ENCODE measurements at places on chromosomes 3 and 15. TPM values are rescaled to one million over a fixed set of nuclear protein-coding genes. Genes with fewer than 3 reads are reported as not detected.
A peak's percentile ranks its signal among the peaks of the same experiment; 100 is the strongest.

- peak; percentile 38 for DNase-seq
Measured at GRCh38 chr3:150079029-150079739, 108.5 kb upstream of the PFN2 start.

- no peak for DNase-seq
Measured at GRCh38 chr15:66778314-66778665, 76.3 kb downstream of the SMAD6 start.

The SPINK8 gene
- not detected for polyA plus RNA-seq

The SLC2A2 gene
- polyA plus RNA-seq: 0.63 TPM

DNA sequence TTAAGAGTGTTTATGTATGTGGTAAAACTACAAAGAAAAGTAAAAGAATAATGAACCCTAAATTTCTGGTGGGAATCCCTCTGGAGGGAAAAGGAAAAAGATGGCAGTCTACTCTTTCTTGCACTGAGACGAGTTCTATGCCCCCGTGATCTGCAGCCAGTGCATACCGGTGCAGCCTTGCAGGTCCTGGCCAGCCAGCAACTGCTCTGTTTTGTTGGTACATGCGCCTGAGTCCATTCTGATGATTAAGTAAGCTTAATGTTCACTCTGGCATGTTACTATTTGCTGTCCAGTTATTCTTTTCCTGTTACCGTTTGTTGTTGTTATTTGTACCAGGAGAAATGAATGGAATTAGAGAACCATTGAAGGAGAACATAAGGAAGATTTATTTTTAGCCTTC, 95.1 kb upstream of the TMC3 start:
- DNase-seq: no peak

The SEMA3G gene
- polyA plus RNA-seq: 0.10 TPM

GRCh38 chr3:129017484-129017899, 16.4 kb downstream of the EFCC1 start:
- DNase-seq: no peak

DNA sequence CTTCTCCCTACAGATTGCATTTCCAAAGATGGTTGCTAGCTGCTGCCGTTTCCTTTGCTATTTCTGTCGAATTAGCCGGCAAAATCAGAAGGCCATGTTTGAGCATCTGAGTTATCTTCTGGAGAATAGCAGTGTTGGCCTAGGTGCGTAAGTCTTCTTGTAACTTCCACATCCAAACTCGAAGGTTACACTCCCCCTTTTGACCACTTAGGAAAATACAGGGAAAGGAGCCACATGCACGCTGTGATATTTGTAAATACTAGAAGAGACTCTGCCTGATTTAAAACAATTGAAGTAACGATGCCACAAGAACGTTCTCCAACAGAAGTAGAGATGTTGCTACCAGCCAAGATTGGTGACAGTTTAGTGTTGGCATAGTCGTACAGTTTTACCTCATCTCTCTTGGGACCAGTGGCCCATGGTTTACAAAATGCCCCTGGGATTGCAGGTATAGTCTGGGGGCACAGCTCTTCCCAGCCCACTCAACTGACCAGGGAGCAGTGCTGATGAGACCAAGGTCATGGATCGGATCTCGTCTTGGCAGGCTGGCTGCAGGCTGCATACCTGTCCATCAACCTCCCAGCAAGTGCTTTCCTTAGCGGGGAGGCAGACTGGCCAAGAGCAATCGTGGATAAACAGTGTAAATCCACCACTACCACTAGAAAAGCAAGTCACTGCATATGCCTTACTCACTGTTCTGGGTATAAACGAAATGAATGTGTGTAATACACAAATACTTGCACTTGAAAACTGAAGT, 268.4 kb upstream of the CHRM5 start:
- peak; percentile 22 for DNase-seq

The XCR1 gene
- not detected for polyA plus RNA-seq

The PLSCR2 gene
- not detected for polyA plus RNA-seq

The CPNE9 gene
- polyA plus RNA-seq: 0.03 TPM

The ACAN gene
- not detected for polyA plus RNA-seq

GRCh38 chr3:181723625-181724191, 12.0 kb downstream of the SOX2 start:
- DNase-seq: no peak

DNA sequence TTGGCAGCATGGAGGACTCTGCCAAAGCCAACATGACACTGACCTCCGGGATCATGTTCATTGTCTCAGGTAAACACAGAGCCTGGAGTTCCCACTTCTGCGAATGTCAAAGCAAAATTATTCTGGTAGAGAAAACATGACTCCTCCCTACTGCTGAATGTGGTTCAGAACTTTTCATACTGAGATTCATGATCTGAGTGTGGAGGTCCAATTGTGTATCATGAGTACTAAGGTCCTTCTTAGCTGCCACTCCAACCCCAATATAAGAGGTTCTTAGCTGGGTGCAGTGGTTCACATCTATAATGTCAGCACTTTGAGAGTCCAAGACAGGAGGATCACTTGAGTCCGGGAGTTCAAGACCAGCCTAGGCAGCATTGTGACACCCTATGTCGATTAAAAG, 13.8 kb downstream of the CLDN18 start:
- no peak for DNase-seq

- no peak for DNase-seq
Measured at GRCh38 chr15:39031596-39031995, 467.0 kb upstream of the RASGRP1 start.

The LRRC31 gene
- not detected for polyA plus RNA-seq

The SRGAP3 gene
- 2.8 TPM for polyA plus RNA-seq

- DNase-seq: no peak
Measured at GRCh38 chr15:43509660-43510199, 7.7 kb upstream of the MAP1A start.

- no peak for DNase-seq
Measured at GRCh38 chr15:28085489-28086174, 13.5 kb downstream of the OCA2 start.

DNA sequence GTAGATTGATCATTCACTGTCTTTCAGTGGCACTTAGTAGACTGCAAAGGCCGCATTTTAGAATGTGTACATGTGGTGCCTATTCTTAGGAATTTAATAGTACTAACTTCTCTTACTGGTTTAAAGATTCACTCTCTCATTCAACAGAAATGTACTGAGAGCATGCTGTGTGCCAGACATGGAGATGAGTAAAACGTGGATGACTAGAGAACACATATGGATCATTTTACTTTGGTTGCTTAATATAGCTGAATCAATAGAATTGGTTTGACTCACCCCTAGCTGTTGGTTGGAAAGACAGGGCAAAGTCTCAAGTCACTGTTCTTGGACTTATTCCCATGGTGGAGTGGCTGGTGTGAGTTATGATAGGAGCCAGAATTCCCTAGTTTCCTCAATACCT, 109.1 kb upstream of the TNFAIP8L3 start:
- no peak for DNase-seq

DNA sequence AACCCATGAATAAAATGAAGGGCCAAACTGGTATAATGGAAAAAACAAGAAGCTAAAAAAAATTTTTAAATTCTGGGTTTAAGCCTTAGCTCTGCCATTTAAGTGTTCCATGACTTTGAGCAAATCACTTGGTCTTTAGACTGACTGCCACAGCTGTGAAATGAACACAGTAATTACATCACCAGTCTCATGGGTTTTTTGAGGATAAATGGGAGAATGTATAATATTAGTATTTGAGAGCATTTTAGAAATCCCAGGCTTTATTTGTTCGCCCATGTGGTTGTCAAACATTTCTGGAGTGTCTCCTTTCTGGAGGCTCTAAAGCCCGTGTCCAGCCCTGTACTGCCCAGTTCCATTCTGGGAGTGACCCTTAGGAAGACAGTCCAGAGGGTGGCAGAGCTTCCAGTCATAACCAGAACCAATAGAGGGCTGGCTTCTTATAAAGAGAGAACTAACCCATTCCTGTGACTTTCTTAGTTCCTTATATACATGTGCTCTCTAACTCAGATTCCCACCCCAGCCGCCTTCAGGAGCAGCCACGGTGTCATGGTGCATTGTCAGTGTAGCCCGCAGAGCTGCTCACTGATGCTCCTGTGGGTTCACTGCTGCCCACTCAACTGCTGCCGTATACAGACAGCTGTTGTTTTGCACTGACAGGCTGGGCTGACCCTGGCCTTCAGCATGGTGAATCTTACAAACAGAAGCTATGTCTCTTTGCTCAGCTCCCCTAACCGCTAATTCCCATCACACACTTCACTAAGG, 44.7 kb downstream of the BOC start:
- no peak for DNase-seq

- no peak for DNase-seq
Measured at GRCh38 chr3:59877263-59878037, 827.6 kb upstream of the CFAP20DC start.

The TF gene
- 0.08 TPM for polyA plus RNA-seq

DNA sequence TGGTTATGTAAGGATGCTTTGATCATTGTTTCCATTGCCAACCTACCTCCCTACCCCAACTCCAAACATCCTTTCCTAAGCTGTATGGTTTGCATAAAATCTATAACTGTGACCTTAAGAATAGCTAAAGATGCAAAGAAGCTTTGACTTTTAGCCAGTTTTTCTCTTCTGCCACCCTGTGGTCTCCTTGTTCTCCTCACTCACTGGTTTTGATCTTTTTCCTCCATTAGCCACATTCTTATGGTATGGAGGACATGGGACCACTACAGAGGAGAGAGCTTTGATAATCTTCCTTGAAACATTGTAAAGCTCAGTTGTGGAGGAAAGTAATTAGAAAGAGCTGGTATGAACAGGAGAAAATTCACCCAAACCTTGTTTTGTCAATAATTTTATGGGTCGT, 115.9 kb downstream of the NEK11 start:
- DNase-seq: no peak

The CLDN18 gene
- polyA plus RNA-seq: not detected

- no peak for DNase-seq
Measured at GRCh38 chr3:9100513-9100894, 137.2 kb upstream of the RAD18 start.

- no peak for DNase-seq
Measured at GRCh38 chr3:79954756-79955155, 187.0 kb upstream of the ROBO1 start.

DNA sequence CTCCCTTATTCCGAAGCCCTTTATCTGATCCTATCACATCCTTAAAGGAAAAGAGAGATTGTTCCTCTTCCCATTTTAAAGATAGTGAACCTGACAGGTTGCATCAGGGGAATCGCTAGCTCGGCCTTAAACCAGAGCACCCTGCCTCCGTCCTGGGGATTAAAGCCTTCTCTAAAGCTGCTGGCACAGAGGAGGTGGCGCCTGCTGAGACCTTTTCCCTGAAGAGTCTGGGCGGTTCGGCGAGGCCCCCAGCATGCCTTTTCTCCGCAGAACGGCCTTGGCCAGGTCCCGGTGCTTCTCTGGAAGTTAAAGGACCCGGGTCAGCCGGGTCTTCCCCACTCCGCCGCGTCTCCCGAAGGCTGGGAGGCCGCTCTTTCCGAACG, 593 bp downstream of the FAM219B start:
- no peak for DNase-seq

DNA sequence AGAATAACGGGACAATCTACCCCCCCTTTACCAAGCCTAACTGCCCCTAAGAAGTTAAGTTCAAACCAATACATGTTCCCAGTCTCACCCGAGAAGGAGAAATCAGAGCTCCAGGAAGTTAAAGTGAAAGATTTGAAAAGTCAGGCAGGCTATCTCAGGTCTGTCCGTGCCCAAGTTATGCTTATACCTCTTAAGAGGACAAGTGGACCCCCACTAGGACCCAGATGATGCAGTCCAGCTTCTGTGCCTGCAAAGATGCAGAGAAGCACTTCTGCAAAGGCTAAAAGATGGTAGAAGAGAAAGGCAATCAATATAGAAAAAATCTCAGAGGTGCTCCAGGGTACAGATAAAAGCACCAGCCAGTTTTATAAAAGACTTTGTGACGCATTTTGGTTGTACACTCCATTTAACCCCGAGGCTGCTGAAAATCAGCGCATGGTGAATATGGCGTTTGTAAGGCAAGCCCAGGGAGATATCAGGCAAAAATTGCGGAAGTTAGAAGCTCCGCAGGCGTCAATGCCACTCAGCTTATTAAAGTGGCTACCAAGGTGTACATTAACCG, 9.8 kb upstream of the SLC9C1 start:
- DNase-seq: no peak

The CHL1 gene
- polyA plus RNA-seq: not detected

DNA sequence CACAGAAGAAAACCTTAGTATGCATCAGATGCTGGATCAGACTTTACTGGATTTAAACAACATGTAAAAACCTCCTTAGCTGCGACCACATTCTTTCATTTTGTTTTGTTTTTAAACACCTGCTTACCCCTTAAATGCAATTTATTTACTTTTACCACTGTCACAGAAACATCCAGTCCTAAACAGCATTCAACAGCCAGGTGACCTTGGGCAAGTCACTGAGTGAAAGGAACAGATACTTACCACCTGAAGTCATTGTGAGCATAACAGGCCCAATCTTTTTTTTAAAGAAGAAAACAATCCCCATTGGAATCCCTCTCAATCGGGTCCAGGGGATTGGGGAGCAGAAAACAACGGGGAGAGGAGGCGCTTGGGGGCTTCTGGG, 390 bp downstream of the STARD5 start:
- DNase-seq: no peak

DNA sequence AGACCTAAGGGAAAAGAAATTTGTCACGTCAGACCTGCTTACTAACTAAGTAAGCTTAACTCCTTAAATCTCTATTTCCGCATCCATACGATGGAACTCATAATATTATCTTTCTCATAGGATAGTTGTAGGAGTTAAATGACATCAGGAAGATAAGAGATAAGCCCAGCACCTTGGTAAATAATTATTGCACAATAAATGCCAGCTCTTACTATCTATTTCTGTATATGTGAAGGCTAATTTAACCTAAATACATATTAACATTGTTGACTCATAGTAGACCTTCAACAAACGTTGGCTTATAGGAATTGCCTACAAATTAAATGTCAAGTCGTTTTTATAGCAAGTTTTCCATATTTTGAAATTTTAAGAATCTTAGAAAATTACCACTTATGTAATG, 709.0 kb downstream of the CADM2 start:
- DNase-seq: no peak

The IQGAP1 gene
- polyA plus RNA-seq: 51.8 TPM

- no peak for DNase-seq
Measured at GRCh38 chr15:36590838-36591237, 11.4 kb downstream of the CDIN1 start.

DNA sequence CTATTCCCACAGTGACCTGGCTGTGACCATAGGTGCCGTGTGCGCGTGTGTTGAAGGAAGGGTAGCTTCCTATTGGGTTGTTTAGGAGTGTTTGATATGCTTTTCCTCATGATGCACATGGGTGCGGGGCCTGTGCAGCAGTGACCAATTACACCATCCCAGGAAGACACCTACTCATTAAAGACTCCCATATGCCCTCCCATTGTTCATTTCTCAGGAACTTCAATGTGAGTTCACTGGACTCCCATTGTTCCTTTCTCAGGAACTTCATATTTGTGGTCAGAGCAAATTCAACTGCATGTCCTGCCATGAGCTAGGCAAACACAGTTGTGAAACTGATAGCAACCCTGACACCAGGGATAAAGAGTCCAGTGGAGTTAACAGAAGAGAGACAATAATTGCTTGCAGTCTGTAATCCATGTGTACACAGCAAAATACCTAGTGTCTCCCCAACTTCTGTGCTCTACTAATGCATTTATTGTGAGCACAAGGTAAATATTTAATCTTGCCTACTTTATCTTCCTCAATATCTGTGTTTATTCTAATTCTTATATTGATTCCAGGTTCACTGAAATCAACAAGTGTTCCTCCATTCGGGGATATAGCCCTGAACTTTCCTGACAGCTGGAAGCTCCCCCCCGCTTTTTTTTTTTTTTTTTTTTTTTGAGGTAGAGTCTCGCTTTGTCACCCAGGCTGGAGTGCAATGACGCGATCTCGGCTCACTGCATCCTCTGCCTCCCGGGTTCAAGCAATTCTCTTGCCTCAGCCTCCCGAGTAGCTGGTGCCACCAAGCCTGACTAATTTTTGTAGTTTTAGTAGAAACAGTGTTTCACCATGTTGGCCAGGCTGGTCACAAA, 57.5 kb upstream of the GCNT3 start:
- DNase-seq: no peak
